ENCODE measurements at places on chromosomes 1 and 21. TPM values are rescaled to one million over a fixed set of nuclear protein-coding genes. Genes with fewer than 3 reads are reported as not detected.

The CNST gene
- 16.1 TPM for polyA plus RNA-seq

The GJC2 gene
- 7.2 TPM for polyA plus RNA-seq

The SLC6A17 gene
- 0.33 TPM for polyA plus RNA-seq

The PROK1 gene
- polyA plus RNA-seq, result 0.13 TPM

The BATF3 gene
- polyA plus RNA-seq, result 3.0 TPM

The SLAMF8 gene
- polyA plus RNA-seq, result 4.5 TPM

The GJB4 gene
- 0.10 TPM for polyA plus RNA-seq

The MARK1 gene
- polyA plus RNA-seq, result 3.9 TPM

The LY9 gene
- 0.72 TPM for polyA plus RNA-seq

GRCh38 chr1:99297923-99298322, 33.6 kb downstream of the PLPPR4 start:
- DNase-seq, result no peak
- H3K4me1 ChIP-seq, result no peaks in the 10 kb centered on the region

DNA sequence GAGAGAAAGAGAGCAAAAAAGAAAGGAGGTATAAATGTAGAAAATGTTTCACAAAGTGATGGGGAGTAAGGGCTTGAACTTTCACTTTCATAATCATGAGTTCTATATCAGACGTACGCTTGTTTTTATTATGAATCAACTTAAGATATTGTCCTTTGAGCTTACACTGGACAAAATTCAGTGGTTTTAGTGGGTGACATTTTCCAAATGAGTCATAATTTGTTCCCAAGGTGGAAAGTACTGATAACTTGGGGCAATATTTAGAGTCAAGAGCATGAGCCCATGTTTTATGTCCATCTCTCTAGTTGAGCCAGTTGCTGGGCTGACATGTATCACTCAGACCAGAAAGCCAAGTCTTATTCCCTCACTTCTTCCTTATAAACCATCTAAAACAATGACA, 161.6 kb downstream of the CHRM3 start:
- H3K27ac ChIP-seq, result no peak overlapping the region
- DNase-seq, result no peak
- no peaks in the 10 kb centered on the region for H3K27me3 ChIP-seq
- no peaks in the 10 kb centered on the region for H3K36me3 ChIP-seq
- H3K4me1 ChIP-seq, result no peaks in the 10 kb centered on the region

- no peak overlapping the region for H3K27ac ChIP-seq
- no peak for DNase-seq
- no peaks in the 10 kb centered on the region for H3K36me3 ChIP-seq
Measured at GRCh38 chr1:84985365-84985764, 11.5 kb downstream of the MCOLN2 start.

- peak; percentile 56 for DNase-seq
- peaks cover 6% of the 10 kb centered on the region for H3K36me3 ChIP-seq
- H3K4me3 ChIP-seq, result peak overlapping the region; percentile 82
- peaks cover 6% of the 10 kb centered on the region for H3K4me1 ChIP-seq
- H3K27me3 ChIP-seq, result no peaks in the 10 kb centered on the region
Measured at GRCh38 chr1:183806125-183806524, 1.2 kb downstream of the RGL1 start.

GRCh38 chr1:17570228-17570627, 30.7 kb downstream of the ARHGEF10L start:
- H3K4me3 ChIP-seq, result no peak overlapping the region
- no peaks in the 10 kb centered on the region for H3K36me3 ChIP-seq
- DNase-seq, result no peak
- H3K4me1 ChIP-seq, result peaks cover 51% of the 10 kb centered on the region
- no peak overlapping the region for H3K27ac ChIP-seq

GRCh38 chr1:171717062-171717718, 24.7 kb downstream of the VAMP4 start:
- H3K4me1 ChIP-seq, result no peaks in the 10 kb centered on the region
- no peaks in the 10 kb centered on the region for H3K27me3 ChIP-seq
- H3K36me3 ChIP-seq, result peaks cover 5% of the 10 kb centered on the region
- DNase-seq, result no peak
- H3K27ac ChIP-seq, result no peak overlapping the region
- H3K4me3 ChIP-seq, result no peak overlapping the region

DNA sequence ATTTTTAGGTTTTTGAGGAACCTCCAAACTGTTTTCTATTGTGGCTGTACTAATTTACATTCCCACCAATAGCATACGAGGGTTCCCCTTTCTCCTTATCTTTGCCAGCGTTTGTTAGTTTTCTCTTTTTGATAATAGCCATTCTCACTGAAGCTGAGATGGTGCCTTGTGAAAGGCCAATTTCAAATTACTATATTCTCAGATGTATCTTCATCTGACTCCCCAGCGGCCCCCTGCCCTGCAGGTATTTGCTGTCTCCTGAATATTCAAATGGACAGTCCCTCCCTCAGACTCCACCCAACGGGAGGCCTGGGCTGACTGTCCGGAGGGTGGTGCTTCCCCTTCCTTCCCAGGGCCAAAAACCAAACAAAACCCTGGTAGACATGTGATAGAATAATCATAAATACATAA, 33.5 kb upstream of the TARBP1 start:
- H3K27ac ChIP-seq, result no peak overlapping the region
- H3K27me3 ChIP-seq, result no peaks in the 10 kb centered on the region
- DNase-seq, result no peak
- no peaks in the 10 kb centered on the region for H3K36me3 ChIP-seq
- H3K4me1 ChIP-seq, result no peaks in the 10 kb centered on the region
- no peak overlapping the region for H3K4me3 ChIP-seq

DNA sequence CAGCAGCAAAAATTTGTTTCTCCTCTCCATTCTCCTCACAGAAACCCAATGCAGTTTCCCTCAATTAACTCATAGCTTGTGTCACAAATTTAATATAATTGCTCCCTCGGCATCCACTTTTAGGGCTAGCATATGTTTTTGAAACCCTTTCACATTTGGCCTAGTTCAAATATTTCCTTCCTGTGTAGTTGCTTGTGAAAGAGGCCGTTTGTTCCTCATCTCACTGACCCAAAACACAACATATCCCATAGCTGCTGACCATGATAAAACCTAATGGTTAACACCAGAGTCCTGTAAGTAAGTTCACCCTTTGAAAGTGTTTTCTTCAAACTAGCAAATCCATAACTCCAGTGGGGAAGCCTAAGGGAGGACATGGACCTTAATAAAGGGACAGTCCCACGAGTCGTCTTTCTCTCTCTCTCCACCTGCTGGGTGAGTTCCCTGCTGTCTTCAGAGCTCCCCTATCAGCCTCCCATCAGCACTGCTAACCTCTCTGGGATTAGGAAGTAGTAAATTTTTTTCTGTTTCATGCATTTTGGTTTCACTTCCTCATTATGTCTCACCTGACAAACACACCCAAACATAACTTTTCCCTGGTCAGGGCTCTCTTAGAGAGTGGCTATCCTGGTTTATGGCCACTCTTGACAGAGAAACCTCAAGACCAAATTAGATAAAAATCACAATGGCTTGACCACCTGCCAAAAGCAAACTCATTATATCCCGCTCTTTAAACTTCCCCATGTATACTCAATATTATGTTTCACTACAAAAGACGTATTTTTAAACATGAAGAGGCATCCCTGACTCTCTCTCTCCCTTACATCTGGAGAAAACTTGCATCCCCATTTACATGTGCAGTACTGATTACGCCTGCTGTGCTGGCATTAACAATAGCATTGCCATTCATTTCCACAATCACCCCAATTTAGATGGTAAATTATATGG, 177.7 kb upstream of the HP1BP3 start:
- no peak overlapping the region for H3K4me3 ChIP-seq
- H3K27me3 ChIP-seq, result no peaks in the 10 kb centered on the region
- peaks cover 4% of the 10 kb centered on the region for H3K4me1 ChIP-seq
- DNase-seq, result peak; percentile 63

GRCh38 chr1:234610666-234611224, 767 bp upstream of the IRF2BP2 start:
- peaks cover 26% of the 10 kb centered on the region for H3K36me3 ChIP-seq
- no peaks in the 10 kb centered on the region for H3K27me3 ChIP-seq
- peak overlapping the region; percentile 74 for H3K4me3 ChIP-seq
- peaks cover 34% of the 10 kb centered on the region for H3K4me1 ChIP-seq

GRCh38 chr1:77876884-77877283, 11.5 kb upstream of the NEXN start:
- no peak overlapping the region for H3K27ac ChIP-seq
- no peaks in the 10 kb centered on the region for H3K4me1 ChIP-seq
- DNase-seq, result no peak
- H3K27me3 ChIP-seq, result no peaks in the 10 kb centered on the region

DNA sequence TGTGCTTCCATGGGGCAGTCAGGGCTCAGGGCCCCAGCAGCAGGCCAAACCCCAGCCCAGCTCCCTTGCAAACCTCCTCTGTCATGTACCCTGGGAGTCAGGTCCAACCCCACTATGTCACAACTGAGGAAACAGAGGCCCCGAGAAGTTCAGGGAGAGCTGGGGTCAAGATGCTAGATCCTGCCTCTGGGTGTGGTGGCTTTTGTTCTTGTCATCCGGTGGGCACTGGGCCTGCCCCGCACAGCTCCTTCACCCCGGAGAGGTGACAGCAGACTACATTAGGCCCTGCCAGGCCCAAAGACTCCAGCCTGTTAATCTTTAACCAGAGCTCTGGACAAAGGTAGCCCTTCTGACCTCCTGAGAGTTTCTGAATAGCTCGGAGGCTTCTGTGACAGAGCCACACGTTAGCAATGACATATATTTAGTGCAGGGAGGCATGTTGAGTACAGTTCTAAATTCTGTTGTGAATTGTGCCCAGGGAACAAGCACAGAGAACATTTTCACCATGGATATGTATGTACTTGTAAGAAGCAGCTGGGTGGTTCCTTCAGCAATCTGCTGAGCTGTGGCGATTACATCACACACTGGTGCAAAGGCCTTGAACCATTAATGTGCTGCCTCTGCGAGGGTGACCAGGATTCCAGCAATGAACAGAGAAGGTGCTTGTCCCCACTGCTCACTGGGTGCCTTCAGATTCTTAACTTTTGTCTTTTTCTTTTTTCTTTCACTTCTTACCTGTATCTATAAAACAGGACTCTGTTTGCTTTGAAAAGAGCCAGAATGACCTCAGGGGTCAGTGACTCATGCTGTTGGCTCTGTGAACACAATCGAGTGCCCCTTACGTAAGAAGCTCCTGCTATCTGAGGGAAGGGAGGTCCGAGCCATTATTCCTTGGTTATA, 102.8 kb downstream of the RHOU start:
- peaks cover 59% of the 10 kb centered on the region for H3K4me1 ChIP-seq
- DNase-seq, result peak; percentile 88
- H3K4me3 ChIP-seq, result no peak overlapping the region
- no peaks in the 10 kb centered on the region for H3K36me3 ChIP-seq
- peak overlapping the region; percentile 92 for H3K27ac ChIP-seq

GRCh38 chr1:1908506-1908791, 6.6 kb upstream of the CALML6 start:
- H3K27ac ChIP-seq, result peak overlapping the region; percentile 62
- peaks cover 16% of the 10 kb centered on the region for H3K4me1 ChIP-seq
- H3K27me3 ChIP-seq, result no peaks in the 10 kb centered on the region
- peak overlapping the region; percentile 60 for H3K4me3 ChIP-seq
- no peak for DNase-seq
- no peaks in the 10 kb centered on the region for H3K36me3 ChIP-seq

DNA sequence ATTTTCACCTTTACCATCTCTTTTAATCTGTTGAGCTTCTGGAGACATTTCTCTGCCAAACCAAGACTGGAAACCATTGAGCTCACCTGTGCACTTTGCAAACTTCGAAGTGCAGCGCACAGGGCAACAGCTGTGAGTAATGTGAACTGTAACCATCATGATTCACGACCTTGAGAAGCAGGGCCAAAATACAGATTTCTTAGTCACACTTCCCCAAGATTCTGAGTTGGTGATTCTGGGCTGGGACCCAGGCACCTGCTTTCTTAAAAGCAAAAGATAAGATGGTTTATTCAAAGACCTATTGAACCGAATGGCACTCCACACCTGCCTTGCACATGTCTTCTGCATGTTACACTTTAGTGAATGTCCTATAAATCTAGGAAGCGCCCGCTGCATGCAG, 10.2 kb downstream of the AGTRAP start:
- no peak overlapping the region for H3K27ac ChIP-seq
- H3K4me1 ChIP-seq, result no peaks in the 10 kb centered on the region
- H3K4me3 ChIP-seq, result no peak overlapping the region
- H3K27me3 ChIP-seq, result no peaks in the 10 kb centered on the region
- no peak for DNase-seq

DNA sequence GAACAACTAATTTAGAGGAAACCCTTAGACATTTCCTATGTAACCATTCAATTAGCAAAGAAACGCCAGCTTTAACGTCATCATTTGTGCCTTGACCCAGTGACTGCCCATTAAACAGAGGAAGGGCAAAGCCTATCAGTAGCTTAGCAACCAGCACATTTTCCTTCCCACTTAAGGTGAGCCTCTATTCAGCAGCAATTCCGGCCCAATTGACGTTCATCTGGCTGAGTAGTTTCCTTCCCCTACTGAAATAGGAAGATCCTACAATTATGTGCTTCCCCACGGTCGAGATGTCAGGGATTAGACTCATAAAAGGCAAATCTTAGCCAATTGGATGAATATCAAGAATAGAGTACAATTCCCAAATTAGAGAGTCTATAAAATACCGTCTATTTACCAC, 482.1 kb upstream of the ADAMTS5 start:
- H3K27ac ChIP-seq, result no peak overlapping the region
- no peak for DNase-seq
- no peaks in the 10 kb centered on the region for H3K36me3 ChIP-seq
- H3K27me3 ChIP-seq, result no peaks in the 10 kb centered on the region
- H3K4me3 ChIP-seq, result no peak overlapping the region

- no peaks in the 10 kb centered on the region for H3K27me3 ChIP-seq
- DNase-seq, result no peak
- H3K36me3 ChIP-seq, result no peaks in the 10 kb centered on the region
- no peaks in the 10 kb centered on the region for H3K4me1 ChIP-seq
- no peak overlapping the region for H3K4me3 ChIP-seq
Measured at GRCh38 chr21:40706806-40707655, 139.9 kb downstream of the DSCAM start.

- no peak for DNase-seq
- no peak overlapping the region for H3K27ac ChIP-seq
- H3K36me3 ChIP-seq, result no peaks in the 10 kb centered on the region
- H3K27me3 ChIP-seq, result no peaks in the 10 kb centered on the region
Measured at GRCh38 chr1:26072305-26072704, 4.9 kb upstream of the TRIM63 start.

DNA sequence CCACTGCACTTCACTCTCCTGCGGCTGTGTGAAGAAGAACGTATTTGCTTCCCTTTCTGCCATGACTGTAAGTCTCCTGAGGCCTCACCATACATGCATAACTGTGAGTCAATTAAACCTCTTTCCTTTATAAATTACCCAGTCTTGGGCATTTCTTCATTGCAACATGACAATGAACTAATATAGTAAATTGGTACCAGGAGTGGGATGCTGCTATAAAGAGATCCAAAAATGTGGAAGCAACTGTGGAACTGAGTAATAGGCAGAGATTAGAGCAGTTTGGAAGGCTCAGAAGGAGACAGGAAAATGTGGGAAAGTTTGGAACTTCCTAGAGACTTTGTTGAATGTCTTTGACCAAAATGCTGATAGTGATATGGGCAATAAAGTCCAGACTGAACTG, 1907.9 kb downstream of the MRPL39 start:
- no peak overlapping the region for H3K27ac ChIP-seq
- H3K4me3 ChIP-seq, result no peak overlapping the region
- H3K4me1 ChIP-seq, result no peaks in the 10 kb centered on the region
- no peaks in the 10 kb centered on the region for H3K27me3 ChIP-seq
- H3K36me3 ChIP-seq, result no peaks in the 10 kb centered on the region

GRCh38 chr1:240797050-240797449, 185.1 kb upstream of the GREM2 start:
- no peaks in the 10 kb centered on the region for H3K36me3 ChIP-seq
- no peak for DNase-seq
- H3K27me3 ChIP-seq, result no peaks in the 10 kb centered on the region

GRCh38 chr1:31170486-31170735, 69.3 kb downstream of the NKAIN1 start:
- H3K27me3 ChIP-seq, result no peaks in the 10 kb centered on the region
- no peak for DNase-seq
- peaks cover 11% of the 10 kb centered on the region for H3K4me1 ChIP-seq
- H3K4me3 ChIP-seq, result no peak overlapping the region
